ENCODE measurements at places on chromosomes 12 and 14. TPM values are rescaled to one million over a fixed set of nuclear protein-coding genes. Genes with fewer than 3 reads are reported as not detected.

DNA sequence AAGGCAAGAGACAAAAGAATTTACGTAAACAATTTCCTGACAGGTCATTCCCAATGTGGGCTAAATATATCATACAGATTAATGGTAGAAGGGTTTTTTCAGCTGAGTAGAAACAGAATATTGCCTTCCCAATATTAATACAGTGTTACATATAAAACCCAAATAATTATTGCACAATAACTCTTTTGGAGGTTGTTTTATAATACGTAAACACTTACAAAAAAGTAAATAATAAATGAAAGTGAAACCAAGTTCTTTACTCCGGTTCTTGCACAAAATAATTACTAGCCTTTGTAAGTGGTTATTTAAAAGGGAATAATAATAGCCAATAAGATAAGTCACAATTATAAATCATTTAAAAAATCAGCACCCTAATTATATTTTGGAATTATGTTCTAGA lies 118.6 kb upstream of the SSTR1 start:
- no peak for DNase-seq

- no peak for DNase-seq
These were observed 12.2 kb upstream of the SELPLG start for GRCh38 chr12:108645686-108646599.

DNA sequence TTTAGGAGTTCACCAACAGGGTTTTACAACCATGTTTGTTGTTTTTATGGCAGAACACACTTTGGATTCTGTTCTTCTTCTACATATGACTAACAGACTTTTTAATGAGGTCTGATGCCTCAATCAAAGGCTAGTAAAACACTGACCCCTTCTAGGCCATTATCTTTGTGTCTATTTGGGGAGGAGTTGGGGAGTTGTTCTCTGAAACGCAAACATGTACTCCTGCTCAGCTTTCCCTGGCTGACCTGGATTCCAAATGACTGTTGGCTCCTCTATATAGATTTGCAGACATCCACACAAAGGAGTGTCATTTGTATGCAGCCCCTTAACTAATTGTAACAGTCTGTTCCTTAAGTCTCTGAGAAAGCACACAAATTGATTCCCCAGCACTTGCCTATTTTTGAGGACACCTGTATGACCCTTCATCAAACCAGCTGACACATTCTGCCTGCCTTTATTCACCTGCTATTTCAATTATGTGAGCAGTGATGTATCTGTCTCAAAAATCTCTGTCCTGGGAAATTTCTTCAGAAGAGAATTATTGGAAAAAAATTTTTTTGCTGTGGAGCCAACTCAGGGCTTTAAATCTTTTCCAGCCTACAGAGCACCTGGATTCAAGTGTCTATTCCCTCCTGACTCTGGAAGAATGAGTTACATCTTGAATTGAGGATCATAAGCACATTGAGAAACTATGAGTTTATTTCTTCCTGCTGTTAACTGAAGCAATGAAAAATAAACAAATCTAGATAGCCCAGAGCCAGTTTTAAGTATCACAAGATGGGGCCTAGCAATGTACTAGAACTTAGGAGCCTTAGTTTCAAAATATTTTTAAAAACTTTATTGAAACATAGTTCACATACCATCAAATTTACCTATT lies 417.2 kb downstream of the RAD51B start:
- DNase-seq = no peak

GRCh38 chr14:47730296-47730695 lies 54.9 kb upstream of the MDGA2 start:
- no peak for DNase-seq

GRCh38 chr12:112185093-112185923 lies 59.9 kb downstream of the TRAFD1 start:
- no peak for DNase-seq

DNA sequence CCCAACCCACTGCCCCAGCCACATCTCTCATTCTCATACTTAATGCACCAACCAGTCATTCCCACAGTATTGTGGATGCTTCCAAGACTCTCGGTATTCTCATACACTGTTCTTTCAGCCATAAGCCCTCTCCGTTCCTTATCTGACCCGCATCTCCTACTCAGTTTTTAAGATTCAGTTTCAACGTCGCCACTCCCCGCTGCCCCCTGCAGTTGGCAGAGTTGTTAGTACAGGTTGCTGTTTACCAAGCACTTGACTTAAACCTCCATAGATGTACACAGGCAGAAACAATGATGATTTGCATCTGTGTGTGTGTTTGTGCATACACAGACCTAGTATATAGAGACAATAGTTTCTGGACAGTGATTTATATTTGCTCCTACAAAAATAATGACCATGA lies 40.2 kb downstream of the PAH start:
- no peak for DNase-seq

- DNase-seq = no peak
These were observed 102.0 kb downstream of the PRMT8 start for GRCh38 chr12:3592856-3593625.

DNA sequence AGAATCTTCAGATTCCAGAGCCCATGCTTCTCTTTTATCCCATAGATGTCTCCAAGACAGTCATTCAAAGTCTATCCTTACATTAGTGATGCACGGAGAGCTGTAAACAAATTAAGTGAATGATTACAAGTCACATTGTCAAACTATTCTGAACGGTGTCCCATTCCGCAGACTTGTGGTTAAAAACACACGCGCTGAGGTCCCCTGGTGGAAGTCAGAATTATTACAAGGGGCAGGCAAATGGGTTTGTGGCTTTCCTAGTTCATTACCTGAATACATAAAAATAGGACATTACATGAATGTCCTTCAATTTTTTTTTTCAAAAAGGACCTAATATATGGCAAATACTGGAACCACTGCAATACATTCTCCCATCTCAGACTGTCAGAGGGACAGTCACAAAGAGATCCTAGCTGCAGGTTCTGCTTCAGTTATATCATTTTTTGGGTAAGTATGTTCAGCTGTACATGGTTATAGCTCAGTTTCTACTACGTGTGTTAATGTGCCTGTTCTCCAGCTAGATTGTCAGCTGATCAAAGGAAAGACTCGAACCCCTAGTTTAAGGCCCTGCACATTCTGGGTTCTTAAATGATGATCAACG lies 53.1 kb upstream of the STON2 start:
- no peak for DNase-seq

- DNase-seq = no peak
These were observed 64.5 kb downstream of the NIN start for GRCh38 chr14:50766338-50766886.

DNA sequence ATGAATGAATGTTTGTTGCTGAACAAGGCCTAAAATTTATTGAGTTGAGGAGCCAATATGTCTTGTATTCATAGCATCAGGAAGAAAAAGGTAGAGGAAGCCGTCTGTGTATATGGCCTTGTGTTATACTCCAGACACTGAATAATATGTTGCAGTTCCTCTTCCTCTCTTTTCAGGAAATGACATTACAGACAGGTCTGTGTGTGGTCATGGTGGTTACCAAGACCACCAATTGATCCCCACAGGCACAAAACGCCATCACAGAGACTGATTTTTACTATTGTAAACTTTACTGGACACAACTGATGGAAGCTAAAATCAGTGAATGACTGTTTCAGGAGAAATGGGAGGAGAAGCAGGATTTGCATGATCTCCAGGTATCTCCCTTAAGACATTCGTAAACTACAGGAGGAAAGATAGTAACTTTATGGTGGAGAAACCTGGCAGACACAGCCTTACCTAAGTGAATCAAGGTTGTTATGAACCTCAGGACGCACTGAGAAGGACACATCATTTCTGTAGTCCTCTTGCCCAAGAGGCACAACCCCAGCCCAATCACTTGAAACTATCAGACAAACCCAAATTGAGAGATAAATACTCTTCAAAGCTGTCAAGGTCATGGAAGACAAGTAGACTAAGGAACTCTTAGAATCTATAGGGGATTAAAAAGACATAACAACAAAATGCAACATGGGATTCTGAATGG lies 334.1 kb upstream of the RGS6 start:
- DNase-seq = no peak

GRCh38 chr12:26727482-26728204 lies 105.4 kb downstream of the ITPR2 start:
- DNase-seq = no peak

GRCh38 chr12:103505371-103506236 lies 9.8 kb upstream of the C12orf42 start:
- DNase-seq = peak; percentile 95

DNA sequence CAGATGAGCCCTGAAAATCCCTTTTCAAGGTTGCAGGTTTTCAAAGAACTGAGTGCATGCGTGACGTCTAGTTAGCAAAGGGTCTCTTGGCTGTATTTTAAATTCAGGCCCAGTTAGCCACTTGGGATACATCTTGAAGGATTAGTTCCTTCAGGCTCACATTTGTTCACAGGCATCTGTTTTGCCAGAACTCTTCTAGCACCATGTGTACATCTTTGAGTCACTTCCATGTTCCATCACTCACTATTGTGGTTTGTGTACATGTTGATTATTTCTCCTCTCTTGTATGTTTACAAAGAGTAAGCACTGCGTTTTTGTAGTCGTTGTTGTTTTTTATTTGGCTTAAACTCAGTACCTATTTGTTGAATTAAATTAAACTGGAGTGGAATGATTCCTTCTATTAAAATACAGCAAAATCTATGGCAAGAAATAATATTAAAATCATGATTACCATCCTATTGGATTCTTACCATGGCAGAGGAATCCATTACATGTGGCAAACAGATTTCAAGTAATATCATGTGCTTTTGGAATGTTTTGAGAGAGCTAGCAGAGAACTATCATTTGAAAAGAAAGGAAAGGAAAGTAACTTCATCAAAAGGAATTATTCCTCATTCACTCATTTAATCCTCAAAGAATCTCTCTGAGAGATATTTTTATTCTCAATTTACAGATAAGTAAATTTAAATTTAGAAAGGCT lies 438.9 kb upstream of the FAR2 start:
- DNase-seq = no peak

DNA sequence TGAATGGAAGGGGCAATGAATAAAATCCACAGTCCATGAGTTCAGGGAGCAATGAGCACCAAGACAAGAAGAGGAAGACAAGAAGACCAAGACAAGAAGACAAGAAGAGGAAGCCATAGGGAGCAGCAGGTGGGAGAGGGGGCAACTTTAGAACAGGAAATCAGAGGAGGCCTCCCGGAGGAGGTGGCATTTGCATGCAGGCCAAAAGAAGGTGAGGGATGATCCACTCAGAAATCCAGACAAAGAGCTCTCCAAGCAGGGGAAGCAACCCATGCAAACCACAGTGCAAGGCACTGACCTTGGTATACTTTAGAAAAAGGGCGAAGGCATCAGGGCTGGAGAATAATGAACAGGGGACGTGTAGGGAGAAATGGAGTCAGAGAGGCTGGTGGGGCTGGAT lies 58.6 kb downstream of the SCARB1 start:
- no peak for DNase-seq

DNA sequence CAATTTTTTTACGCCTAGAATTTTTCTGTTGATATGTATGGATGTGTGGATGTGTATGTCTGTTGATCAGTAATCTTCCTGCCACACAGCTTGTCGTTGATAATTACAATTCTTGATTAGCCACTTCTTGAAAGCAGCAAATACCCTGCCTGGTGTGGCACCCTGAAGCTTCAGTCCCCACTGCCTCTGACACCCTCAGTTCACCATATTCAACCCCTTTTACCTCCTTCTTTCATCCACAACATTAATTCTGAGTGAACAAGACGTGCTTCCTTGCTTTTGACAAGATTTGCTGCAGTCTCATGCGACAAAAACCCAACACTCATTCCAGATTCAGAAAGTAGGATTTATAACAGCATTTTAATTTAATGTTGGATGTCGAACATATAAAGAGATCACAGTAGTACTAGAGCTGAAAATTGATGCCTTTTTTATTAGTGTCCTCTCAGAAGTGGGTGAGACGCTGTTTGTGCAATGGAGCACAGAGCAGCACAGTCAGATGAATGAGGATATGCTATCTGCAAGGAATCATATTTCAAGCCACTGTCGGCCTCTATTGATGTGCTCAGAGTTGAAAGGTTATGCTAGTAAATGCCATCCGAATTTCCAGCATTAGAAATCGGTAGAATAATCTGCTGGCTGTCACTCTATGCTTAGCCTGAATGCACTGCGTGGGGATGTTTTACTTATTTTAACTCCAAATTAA lies 383.7 kb downstream of the EGLN3 start:
- DNase-seq = no peak

- DNase-seq = no peak
These were observed 40.7 kb downstream of the BCL11B start for GRCh38 chr14:99231161-99231849.

DNA sequence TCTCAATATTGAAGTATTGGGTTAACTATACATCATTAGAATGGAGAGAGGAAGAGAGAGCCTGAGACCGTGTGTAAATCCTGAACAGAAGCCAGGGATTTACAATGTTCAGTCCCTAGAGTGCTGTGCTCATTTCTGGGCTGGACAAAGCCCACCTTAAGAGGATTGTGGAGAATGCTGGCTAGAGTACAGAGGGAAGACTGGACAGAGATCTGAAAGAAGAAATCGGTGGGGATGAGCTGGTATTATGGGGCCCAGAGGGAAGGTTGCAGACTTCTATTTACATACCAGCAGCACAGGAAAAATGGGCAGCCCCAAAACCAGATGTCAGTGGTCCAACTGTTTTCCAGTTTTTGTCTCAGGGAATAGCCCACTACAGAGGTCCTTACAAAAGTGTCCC lies 42.3 kb downstream of the RTN1 start:
- no peak for DNase-seq

DNA sequence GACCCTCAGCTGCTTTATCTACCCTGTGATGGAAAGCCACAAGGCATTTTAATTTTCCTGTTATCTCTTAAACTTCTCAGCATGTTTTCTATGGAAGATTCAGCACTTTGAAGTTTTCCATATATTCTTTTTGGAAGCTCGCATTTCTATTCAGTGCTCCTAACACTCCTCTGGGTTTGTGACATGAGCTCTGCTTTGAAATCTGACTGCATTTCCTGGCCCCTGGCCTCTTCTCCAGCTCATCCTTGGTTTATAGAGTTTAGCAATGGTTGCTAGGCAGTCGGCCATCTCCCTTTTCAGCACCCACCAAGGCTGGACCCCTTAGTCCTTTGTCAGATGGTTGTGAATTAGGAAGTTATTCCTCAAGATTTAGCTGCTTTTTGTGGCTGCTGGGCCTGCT lies 150.6 kb downstream of the KCNA5 start:
- DNase-seq = no peak

DNA sequence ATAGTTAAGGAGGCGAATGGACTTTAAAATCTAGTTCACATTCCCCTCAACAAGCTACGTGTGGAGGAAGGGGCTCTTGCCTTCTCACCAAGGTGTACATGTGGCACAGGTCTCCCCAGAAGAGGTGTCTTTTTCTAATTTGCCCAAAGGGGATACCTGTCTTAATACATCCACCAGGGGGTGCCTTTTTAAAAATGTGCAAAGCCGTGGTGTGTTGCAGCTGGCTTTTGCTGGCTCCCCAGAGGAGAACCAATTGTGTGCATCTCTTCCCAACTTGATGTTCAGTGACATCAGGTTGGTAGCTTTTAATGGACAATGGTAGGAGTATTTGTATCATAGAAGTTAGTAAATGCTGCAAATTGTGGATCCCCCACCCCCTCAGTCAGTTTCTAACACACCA lies 33.8 kb downstream of the CREBL2 start:
- DNase-seq = no peak

The NEMP1 gene
- total RNA-seq = 7.9 TPM

The UBR7 gene
- total RNA-seq = 16.1 TPM

The NKX2-1 gene
- total RNA-seq = not detected

The FGD4 gene
- 11.0 TPM for total RNA-seq

The RDH16 gene
- not detected for total RNA-seq

The UNC119B gene
- 29.4 TPM for total RNA-seq

The NKX2-8 gene
- not detected for total RNA-seq

The OASL gene
- total RNA-seq = 1.4 TPM

Data from kidney epithelial cell (primary cell).